ENCODE measurements at places on chromosomes 11 and 22. TPM values are rescaled to one million over a fixed set of nuclear protein-coding genes. Genes with fewer than 3 reads are reported as not detected.

GRCh38 chr11:1564535-1565172 is 7.4 kb downstream of the DUSP8 start:
- DNase-seq = no peak

JRKL gene
- polyA plus RNA-seq = 0.71 TPM

OOSP4A gene
- polyA plus RNA-seq = not detected

DNA sequence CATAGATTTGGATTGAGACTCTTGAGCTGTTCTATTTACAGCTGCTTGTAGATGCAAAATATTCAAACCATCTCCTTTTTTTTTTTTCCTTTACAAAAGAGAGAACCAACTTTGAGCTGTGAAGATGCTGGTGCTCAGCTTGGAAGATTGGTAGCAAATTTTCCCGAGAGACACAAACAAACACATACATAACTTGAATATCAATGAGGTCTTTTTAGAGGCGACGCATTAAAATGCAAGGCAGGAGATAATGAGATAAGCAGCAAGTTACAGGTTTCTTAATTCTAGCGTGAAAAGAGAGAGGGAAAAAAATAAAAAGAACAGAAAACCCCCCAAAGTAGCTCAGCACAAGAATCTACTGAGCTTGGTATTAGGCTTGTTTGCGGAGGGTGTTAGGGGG is 247.0 kb upstream of the SORL1-AS1 start:
- no peak for DNase-seq

DNA sequence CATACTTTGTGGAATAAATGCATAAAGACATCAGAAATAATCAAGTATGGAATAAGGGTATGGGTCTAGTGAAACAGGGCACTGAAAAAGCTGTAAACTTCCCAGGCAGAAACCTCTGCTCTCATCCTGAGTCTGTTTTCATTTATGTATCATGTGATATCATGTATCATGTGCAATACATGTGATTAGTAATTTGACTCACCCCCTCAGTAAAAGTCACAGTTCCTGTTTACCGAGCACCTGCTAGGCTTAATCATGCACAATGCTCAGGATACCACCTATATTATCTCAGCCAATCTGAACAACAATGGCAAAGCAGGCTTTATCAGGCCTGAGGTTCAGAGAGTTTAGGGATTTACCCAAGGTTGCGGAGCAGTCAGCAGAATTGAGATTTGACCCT is 250.6 kb upstream of the TENM4 start:
- no peak for DNase-seq

DNA sequence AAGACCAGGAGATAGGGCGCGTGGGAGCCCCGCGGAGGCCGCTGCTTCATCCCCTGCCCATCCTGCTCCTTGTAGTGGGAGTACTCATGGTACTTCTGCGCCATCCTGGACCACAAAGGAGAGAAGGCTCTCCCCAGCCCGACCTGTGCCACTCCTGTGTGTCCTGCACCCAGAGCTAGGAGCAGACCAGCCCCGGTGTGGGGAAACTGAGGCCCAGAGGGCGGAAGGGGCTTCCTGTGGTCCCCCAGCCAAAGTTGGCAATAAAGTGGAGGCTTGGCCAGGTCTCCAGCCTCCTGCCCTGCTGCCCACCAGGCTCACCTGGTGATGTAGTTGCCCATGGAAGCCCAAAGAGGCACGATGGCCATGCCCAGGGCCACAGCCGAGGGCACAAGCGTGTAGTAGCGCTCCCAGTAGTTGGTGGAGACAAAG is 4.7 kb downstream of the UNC93B1 start:
- DNase-seq = no peak

DBX1 gene
- polyA plus RNA-seq = 0.05 TPM

P2RX6 gene
- polyA plus RNA-seq = 0.09 TPM

- DNase-seq = no peak
These were observed 269.4 kb downstream of the CTTN start for GRCh38 chr11:70667767-70668166.
